ENCODE measurements at places on chromosomes 12 and 14.
A peak's percentile ranks its signal among the peaks of the same experiment; 100 is the strongest.

DNA sequence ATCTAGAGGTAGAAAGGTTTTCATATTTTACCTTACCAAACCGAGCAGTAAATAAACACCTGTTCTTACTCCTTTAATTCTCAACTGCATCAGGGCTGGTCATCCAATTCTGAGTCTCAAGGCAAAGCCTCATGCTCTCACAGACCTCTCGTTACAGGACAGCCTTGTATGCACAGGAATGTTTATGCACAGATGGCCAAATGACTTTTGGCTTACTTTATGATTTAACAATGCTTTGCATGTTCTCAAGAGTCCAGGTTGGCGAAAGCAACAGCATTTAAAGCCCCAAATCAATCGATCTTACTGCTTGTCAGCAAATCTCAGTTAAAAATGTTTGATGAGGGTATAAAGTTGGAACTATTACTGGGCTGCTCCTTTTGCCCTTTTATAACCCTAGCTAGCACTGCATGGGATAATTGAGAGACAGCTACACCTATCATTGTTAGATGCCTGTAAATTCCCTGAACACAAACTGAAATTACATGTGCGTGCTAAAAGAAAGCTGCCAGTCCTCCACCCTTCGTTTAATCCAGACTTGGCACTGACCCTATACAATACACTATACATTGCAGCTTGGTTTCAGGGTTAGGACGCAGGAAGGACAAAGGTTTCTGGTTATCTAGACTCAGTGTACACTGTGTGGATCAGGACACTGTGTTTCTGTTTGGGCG lies 63.6 kb downstream of the TMCC3 start:
- DNase-seq = no peak

- peak; percentile 4 for DNase-seq
Observed at GRCh38 chr14:47278233-47278842, 397.1 kb downstream of the MDGA2 start.

DNA sequence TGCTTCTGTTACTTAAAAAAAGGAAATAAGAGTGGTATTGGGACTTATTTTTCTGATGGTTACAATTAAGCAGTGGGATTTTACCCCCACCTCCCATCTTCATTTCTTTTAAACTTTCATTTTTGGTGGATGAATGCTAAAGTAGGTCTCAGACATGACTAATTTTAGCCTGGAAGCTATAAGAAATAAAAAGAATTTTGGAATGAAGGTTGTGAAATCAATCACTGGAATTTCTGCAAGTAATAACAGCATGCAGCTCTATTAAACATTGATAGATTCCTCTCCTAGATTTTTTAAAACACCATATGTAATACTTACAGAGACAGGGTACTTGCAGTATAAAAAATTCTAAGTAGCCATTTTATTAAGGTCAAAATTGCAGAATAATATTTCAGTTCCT lies 164.2 kb upstream of the CLEC14A start:
- no peak for DNase-seq

- no peak for DNase-seq
Observed at GRCh38 chr12:97982684-97983083, 520.1 kb downstream of the RMST start.

DNA sequence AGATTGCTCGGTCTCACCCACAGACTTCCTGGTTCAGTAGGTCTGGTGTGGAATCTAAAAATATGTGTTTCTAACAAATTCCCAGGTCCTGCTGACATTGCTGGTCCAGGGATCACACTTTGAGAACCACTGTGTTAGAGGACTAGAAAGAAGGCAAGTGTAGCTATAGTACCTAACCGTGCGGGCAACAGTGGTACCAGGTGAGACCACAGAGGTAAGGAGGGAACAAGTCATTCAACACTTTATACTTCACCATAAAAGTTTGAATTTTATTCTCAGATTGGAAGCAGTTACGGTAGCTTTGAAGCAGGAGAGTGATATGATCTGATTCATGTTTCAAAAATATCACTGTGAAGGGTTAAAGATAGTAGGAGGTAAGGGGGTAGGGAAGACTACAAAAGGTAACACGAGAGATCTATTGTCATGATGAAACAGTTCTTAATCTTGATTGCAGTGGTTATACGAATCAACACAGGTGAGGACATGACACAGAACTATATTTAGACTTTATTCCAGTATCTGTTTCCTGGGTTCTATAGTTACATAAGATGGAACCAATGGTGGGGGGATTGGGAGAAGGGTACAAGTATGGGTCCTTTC lies 73.5 kb downstream of the CDK17 start:
- DNase-seq = no peak

- DNase-seq = peak; percentile 25
Observed at GRCh38 chr14:34713681-34714319, 593 bp downstream of the CFL2 start.

GRCh38 chr14:78448164-78449094 lies 278.3 kb downstream of the NRXN3 start:
- DNase-seq = peak; percentile 3

DNA sequence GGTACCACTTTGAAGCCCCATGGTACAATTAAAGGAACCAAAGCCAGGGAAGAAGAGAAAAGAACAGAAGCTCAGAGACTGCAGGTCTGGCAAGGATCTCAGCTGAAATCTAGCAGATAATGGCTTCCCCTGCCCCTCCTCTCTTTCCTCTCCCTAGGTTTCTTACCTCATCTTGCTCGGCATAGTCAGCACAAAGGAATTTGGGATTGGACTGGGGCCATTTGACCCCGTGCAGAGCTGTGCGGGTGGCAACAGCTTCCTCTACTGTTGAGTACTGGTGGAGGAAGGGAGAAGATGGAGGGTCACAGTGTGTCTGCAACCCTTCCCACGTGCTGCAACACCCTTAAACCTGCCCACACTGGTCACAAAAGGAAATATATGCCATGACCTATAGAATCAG lies 4.7 kb upstream of the CDH24 start:
- no peak for DNase-seq

GRCh38 chr12:95857156-95857555 lies 1.6 kb upstream of the SNRPF start:
- DNase-seq = no peak

- DNase-seq = no peak
Observed at GRCh38 chr14:37223947-37224474, 26.3 kb downstream of the MIPOL1 start.

GRCh38 chr12:92378682-92379479 lies 233.2 kb upstream of the BTG1 start:
- DNase-seq = no peak

DNA sequence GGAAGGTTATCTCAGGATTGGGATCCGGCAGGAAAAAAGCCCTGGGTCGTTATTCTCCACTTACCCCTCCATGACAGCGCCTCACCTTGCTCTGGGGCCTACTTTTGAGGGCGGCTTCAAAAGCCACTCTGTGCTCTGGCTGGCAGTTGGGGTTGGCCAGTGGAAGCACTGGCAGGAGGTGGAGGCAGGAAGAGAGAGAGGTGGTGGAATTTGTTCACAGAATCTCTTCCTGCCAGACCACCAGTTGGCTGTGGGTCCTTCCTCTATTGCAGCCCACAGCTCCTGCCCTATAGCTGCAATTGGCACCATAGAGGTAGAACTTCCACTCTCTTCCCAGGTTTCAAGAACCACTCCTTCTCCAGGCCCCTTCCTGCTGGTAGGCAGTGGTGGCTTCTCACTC lies 32.7 kb upstream of the SDR39U1 start:
- DNase-seq = no peak

- DNase-seq = no peak
Observed at GRCh38 chr12:59182658-59183455, 262.6 kb upstream of the LRIG3 start.

DNA sequence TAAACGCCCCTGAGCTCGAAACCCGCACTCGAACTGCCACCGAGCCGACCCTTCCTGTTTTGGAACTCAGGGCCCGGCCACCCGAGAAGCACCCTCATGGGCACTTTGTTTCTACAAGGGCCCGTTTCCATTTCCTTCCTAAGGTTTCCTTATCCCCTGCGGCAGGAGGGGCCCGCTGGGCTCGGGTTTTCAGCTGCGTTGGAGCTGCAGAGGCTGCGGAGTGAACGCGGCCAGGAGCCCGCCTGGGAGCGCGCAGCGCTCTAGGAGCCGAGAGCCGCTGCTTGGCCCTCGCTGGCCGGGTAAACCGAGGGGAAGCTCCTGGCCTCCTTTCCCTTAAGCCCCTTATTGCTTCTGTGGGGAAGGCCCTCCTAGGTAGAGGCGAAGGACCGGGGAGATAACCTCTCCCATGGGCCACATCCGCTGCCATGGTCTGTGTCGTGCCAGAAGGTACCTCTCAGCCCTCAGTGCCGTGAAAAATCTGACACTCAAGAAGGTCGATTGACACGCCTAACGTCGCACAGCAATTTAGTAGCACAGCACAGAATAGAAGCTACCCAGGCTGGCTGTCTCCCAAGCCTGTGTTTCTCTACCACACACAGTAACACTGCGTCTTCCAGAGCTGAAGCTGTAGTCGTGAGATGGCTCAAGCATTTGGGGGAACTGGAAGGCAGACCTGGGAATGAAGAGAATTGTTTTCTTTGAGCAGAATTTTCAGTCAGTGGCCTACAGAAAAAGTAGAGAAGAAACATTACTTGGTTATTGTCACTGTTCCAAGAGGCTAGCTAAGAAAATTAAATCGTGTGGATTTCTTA lies 12.9 kb upstream of the CALM1 start:
- DNase-seq = peak; percentile 37

DNA sequence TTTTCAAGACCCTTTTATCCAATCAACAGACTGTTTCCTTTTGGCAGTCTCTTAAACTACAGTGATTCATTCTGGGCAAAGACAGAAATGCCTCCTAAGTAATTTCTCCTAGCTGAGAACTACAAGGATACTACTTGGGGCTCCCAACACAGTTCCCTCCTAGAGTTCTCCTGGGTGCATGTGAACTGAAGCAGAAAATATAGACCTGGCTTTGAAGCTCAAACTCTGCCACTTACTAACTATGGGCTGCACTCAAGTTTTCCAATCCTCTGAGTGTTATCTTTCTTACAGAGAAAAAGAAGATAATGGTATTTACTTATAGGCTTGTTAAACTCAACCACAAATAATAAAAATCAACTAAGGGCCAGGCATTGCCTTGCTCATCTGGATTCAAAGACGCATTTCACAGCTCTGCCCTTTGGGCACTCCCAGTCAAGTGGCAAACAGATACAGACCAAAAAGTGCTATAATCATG lies 97.6 kb downstream of the EFCAB11 start:
- no peak for DNase-seq

- DNase-seq = no peak
Observed at GRCh38 chr14:102768223-102769048, 8.8 kb upstream of the TRAF3 start.

DNA sequence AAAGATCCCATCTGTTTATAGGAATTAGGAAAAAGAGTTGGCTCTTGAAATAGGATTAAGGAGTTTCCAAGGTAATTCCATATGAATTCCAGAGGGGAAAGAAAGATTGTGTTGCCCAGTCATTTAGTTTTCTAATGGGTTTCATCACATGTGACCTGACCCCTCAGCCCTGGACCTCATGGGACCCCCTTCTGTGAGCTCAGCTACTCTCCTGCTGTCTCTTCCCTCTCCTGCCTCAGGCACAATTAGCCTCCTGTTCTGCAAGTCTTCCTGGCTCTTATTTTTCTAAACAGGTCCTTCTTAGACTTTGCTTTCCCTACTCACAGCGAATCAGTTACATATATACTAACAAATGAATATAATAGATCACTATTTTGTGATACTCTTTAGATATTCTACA lies 237.7 kb downstream of the TRHDE start:
- DNase-seq = no peak

DNA sequence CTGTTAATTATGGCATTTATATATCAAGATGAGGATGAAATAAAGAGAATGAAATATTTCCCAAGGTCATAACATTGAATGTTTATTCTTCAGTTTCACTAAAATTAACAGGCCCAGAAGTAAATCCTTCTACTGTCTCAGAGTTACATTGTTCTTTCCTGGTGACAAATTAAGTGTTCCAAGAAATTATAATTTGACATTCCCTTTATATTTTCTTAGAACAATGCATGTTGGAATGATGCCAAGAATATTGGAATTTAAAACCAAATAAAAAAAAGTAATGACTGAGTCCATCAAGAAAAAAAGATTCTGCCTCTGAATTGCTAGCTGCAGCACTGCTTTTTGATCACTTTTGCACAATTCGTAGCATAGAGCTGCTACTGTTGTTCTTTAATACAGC lies 152.1 kb downstream of the METTL25 start:
- no peak for DNase-seq

GRCh38 chr12:52519387-52519703 lies 849 bp downstream of the KRT5 start:
- DNase-seq = no peak

DNA sequence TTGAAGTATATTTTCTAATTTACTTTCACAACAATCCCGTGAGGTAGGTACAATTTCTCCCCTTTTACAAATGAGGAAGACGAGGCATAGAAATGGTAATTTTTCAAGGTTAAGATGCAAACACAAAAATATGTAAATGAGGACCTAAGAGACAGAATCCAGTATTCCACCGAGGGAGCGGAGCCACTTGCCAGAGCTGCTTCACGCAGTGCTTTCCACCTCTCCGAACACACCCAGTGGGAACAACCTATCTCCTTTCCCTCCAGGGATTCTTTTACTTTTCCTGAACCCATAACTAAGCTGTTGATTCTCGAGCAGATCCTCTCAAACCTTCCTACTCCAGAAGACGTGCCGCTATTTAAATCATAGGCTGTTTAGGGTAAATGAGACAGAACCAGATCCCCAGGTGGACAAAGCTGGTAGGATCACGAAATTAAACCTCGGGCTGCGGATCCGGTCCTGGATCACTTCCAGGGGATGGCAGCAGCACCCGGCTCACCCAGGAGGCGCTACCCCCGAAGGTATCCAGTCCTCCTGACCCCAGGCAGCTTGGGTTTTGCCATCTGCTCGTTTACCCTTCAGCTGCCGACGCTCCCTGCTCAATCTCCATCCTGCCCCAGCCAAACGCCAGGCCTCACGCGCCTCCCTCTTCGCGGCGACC lies 1.5 kb downstream of the DDHD1 start:
- no peak for DNase-seq

DNA sequence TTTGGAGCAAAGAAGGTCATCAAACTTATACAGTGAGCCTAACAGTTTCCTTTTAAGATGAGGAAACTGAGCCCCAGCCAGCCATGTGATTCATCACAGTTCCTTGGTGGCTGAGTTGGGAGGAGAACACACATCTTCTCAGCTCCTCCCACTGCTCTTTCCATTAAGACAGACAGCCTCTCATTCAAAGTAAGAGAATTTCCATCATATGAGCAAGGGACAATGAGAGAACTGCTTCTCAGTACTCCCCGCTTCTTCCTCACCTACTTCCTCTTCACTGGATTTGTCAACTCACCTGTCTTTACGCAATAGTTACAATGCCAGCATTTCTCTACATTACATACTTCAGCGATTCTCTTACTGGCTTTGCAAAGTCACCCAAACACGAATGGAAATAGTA lies 2.2 kb downstream of the IFNG start:
- DNase-seq = peak; percentile 17

DNA sequence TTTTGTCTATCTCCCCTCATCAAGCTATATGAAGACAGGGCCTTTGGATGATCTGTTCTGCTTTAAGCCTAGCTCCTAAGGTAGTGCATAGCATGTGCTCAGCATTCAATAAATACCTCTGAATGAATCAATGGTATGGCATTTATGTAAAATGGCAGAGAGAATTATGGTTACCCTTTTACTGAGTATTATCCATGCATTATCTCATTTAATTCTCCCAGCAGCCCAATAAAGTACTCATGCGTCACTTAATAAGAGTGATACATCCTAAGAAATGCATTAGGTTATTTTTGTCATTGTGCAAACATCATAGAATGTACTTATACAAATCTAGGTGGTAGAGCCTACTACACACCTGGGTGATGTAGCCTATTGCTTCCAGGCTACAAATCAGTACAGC lies 269.7 kb downstream of the KSR2 start:
- DNase-seq = no peak

All from stimulated activated CD4-positive, alpha-beta T cell treated with anti-CD3 and anti-CD28 coated beads, Interleukin-12 subunit alpha, Interleukin-12 subunit beta, amount 100 ng/mL, for 4 hours (primary cell).